Stimulated activated CD8-positive, alpha-beta memory T cell treated with anti-CD3 and anti-CD28 coated beads, Interleukin-4, amount 100 ng/mL, for 1 hour (primary cell): ENCODE measurements at places on chromosomes 3 and 15.

GRCh38 chr3:69774029-69774428, 34.8 kb downstream of the MITF start:
- no peak for DNase-seq

GRCh38 chr15:85687329-85687728, 107.4 kb downstream of the KLHL25 start:
- DNase-seq, result no peak

- no peak for DNase-seq
Observed at GRCh38 chr15:61906961-61907752, 153.1 kb downstream of the VPS13C start.

- no peak for DNase-seq
Observed at GRCh38 chr15:77569729-77570125, 63.0 kb downstream of the LINGO1 start.

GRCh38 chr3:59908280-59908679, 858.5 kb upstream of the CFAP20DC start:
- no peak for DNase-seq
